ENCODE measurements at places on chromosomes 16 and 17.

- no peak for DNase-seq
Measured at GRCh38 chr16:85897382-85897781, 1.6 kb upstream of the IRF8 start.

DNA sequence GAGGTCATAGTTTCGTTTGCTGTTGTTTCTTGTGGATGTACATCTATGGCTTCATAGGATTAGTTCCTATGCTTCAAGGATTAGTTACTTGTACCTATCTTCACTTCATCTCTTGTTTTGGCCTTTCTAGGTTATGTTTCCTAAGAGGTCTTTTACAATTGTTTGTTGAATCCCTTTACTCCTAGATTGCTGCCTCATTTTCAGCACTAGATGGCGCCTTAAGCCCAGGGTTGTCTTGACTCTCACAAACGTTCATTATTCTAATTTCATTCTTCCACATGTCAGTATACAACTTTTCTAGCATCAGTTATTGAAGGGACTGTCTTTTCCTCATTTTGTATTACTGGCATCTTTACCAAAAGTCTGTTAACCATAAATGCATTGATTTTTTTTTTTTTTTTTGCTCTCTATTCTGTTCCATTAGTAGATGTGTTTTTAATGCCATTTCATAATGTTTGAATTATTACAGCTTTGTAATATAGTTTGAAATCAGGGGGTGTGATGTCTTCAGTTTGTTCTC is 45.0 kb upstream of the NACA2 start:
- peak; percentile 2 for DNase-seq

GRCh38 chr17:44707755-44708400 is 587 bp upstream of the DBF4B start:
- no peak for DNase-seq

- peak; percentile 72 for DNase-seq
Measured at GRCh38 chr17:73156166-73156840, 8.5 kb upstream of the SSTR2 start.

DNA sequence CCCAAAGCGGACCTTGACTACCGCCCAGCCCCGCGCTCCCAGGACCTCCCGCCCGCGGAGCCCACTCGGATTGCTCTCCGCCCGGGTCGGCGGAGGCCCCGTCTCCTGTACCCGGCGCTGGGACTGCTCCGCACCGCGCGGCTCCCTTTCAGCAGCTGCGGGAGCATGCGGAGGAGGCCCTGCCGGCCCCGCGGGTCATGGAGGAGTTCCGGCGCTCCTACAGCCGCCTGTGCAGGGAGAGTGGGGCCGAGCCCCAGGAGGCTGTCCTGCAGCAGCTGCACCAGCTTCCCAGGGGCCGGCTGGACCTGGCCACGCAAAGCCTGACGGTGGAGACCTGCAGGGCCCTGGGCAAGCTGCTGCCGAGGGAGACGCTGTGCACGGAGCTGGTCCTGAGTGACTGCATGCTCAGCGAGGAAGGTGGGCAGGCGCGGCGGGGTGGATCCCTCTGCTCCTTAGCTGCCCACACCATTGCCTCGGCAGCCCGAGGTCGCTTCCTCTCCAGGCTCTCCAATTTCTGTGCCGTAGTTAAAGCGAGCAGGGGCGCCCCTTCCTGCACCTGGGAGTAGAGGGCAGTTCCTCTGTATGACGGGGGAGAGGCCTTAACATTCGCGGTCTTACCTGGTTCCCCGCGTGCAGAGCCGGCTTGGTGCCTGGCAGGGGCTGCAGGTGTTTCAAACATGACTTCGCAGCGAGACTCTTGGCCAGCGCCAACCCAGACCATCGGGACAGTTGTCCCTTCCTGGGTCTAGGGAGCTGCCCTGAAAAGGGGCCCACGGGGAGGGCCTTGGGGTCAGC is 539 bp downstream of the LRRC45 start:
- DNase-seq: no peak

- DNase-seq: peak; percentile 11
Measured at GRCh38 chr16:54986409-54986808, 55.7 kb downstream of the IRX5 start.

GRCh38 chr17:57674894-57675293 is 70.2 kb downstream of the CCDC182 start:
- peak; percentile 42 for DNase-seq

DNA sequence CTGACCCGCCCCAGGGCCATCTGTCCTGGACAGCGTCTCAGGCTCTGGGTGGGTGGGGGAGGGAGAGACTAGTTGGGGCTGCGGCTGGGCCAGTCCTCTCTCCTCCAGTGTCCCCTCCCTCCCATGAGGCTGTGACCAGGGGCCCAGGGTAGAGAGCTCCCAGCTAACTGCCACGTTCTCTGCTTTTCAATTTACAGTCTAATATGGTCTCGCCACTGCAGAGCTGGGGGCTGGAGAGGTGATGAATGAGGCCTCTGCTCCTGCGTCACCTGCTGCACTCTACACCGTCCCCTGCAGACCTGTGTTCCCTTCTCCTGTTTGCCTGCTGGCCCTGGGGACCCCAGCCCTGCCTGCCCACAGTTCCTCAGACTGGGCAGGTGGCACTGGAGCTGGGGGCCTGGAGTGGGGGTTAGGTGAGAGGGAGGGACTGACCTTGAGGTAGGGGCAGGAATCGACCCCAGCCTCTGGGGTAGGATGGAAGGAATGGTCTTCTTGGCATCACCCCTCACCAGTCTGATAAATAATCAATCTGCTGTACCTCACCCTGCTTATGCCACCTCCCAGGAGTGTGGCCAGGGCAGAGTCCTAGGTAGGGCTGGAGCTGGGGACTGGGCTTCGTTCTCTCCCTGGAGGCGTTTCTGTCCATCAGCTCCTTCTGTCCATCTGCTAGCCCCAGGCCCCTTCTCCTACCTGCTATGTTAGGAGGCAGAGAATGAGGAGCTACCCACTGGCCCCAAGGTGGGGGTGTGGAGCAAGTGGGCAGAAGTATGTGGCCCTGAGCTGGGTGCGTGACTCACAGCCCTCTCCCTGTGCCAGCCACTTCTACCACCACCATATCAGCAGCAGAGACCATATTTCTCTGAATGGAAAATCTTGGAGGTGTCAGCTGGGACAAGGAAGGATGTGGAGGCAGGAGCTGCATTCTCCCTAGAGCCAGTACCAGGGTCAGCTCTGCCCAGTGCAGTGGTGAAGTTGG is 12.9 kb downstream of the SEZ6 start:
- no peak for DNase-seq

DNA sequence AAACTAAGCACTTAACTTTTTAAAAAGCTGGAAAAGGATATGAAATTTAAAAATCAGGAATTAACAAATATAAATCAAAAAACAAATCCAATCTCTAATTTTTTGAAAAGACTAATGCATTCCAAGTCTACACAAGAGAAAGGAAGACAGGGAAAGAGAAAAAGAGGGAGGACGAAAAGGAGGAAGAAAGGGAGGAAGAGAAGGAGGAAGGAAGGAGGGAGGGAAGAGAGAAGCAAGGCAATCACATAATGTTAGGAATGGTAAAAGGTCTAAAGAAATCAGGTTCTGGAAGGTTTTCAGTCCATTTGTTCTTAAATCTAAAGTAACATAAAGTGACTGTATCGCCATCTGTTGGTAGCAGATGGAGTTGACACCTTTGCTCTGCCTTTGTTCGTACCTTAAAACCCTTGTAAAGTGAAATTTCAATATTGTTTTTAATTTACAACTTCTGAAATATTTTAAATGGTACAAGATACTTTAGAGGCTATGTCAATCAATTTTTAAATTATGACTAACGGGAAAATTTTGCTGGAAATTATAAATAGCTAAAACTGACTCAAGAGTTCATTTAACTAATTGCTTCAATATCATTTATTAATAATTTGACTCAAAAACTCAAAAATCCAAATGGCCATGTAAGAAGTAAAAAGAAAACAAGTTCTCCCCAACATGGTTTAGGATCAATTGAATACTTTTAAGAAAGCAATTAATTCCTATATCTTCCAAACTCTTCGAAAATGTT is 20.4 kb upstream of the CDYL2 start:
- DNase-seq: peak; percentile 40

GRCh38 chr17:80123791-80124190 is 22.4 kb downstream of the GAA start:
- DNase-seq: no peak

- DNase-seq: no peak
Measured at GRCh38 chr16:76668207-76668725, 391.1 kb downstream of the CNTNAP4 start.

- no peak for DNase-seq
Measured at GRCh38 chr16:19497176-19497575, 24.7 kb downstream of the GDE1 start.

- DNase-seq: no peak
Measured at GRCh38 chr17:29588562-29589411, 661 bp downstream of the GIT1 start.

GRCh38 chr17:77503293-77503655 is 362.5 kb downstream of the SEC14L1 start:
- DNase-seq: no peak

GRCh38 chr17:6452471-6453266 is 8.4 kb downstream of the PIMREG start:
- DNase-seq: no peak

DNA sequence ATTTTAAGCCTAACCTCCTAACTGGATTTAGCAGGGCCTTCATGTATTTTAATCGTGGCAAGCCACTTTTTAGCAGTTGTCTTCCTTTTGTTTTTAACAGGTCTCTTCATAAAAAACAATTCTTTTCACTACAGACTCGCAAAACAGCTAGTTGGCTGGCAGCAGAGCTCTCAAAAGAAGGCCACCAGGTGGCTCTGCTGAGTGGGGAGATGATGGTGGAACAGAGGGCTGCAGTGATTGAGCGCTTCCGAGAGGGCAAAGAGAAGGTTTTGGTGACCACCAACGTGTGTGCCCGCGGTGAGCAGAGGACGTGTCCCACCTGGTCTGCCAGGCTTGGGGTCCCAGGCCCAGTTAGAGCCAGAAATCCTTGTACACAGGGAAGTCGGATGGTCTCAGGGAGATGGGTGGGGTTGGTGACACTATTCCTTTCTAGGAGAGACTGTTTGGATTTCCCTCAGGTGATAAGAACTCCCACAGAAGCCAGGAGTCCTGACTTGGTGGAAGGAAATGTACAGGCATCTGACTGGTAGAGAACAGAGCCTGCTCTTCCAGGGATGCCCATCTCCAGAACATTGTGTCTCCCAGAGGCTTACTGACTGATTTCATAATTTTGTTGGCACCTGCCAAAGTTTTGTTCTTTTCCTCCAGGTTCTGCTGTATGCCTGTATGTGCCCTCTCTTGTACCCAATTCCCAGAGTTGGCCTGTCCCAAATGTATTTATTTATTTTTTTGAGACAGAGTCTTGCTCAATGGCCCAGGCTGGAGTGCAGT is 14.9 kb upstream of the DDX19A start:
- DNase-seq: no peak

GRCh38 chr17:66152756-66153155 is 39.2 kb downstream of the CEP112 start:
- no peak for DNase-seq

GRCh38 chr17:43402078-43402477 is 3.3 kb downstream of the ARL4D start:
- DNase-seq: no peak

- no peak for DNase-seq
Measured at GRCh38 chr17:41539071-41539492, 11.0 kb upstream of the KRT19 start.

- DNase-seq: no peak
Measured at GRCh38 chr16:21116148-21116693, 34.4 kb downstream of the DNAH3 start.

GRCh38 chr17:8161289-8162232 is 1.2 kb downstream of the VAMP2 start:
- DNase-seq: no peak

- no peak for DNase-seq
Measured at GRCh38 chr17:62859146-62859545, 51.0 kb upstream of the MARCHF10 start.

- no peak for DNase-seq
Measured at GRCh38 chr16:70801611-70802010, 653 bp upstream of the VAC14 start.

GRCh38 chr16:79605999-79606398 is 5.5 kb upstream of the MAF start:
- DNase-seq: no peak

GRCh38 chr16:58510776-58511628 is 4.3 kb upstream of the SETD6 start:
- no peak for DNase-seq

GRCh38 chr16:57693550-57693949 is 1.1 kb upstream of the DRC7 start:
- DNase-seq: no peak

DNA sequence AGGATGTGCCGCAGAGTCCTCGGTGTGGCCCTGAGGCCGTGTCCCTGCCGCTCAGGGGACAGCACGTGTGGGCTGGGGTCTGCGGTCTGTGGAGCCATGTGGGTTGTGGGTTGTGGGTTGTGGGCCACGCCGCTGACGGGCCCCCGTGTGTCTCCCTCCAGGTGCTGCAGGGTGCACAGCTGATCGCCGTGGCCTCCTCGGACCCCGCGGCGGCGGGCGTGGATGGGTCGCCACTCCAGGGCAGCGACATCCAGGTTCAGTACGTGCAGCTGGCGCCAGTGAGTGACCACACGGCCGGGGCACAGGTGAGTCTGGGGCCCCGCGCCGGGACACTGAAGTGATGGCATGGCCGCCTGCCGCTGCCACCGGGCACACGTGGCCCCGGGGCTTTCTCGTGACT is 120.7 kb downstream of the BANP start:
- DNase-seq: no peak

DNA sequence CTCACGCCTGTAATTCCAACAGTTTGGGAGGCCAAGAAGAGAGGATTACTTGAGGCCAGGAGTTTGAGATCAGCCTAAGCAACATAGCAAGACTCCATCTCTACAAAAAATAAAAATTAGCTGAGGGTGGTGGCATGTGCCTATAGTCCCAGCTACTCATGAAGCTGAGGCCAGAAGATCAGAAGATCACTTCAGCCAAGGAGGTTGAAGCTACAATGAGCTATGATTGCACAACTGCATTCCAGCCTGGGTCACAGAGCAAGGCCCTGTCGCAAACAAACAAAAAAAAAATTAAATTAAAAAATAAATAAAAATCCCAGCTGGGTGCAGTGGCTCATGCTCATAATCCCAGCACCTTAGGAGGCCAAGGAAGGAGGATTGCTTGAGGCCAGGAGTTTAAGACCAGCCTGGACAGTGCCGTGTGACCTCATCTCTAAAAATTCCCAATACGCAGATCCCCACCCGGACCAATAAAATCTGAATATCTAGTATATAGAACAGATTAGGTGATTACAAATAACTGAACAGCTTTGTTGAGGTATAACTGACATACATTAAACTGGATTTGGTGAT is 18.2 kb upstream of the ATF7IP2 start:
- DNase-seq: no peak
